ENCODE measurements at places on chromosomes 1 and 21. TPM values are rescaled to one million over a fixed set of nuclear protein-coding genes. Genes with fewer than 3 reads are reported as not detected.

GRCh38 chr21:31282095-31282709 lies 61.9 kb downstream of the TIAM1 start:
- no peak overlapping the region for H3K4me3 ChIP-seq
- H3K27me3 ChIP-seq = no peaks in the 10 kb centered on the region
- peaks cover 11% of the 10 kb centered on the region for H3K4me1 ChIP-seq
- peak overlapping the region; percentile 80 for H3K27ac ChIP-seq

GRCh38 chr1:37994886-37995566 lies 5.2 kb upstream of the SF3A3 start:
- H3K27ac ChIP-seq = peak overlapping the region; percentile 51
- H3K27me3 ChIP-seq = no peaks in the 10 kb centered on the region
- H3K36me3 ChIP-seq = peaks cover 1% of the 10 kb centered on the region
- H3K4me1 ChIP-seq = peaks cover 20% of the 10 kb centered on the region
- DNase-seq = no peak

- peaks cover 19% of the 10 kb centered on the region for H3K4me1 ChIP-seq
- H3K27ac ChIP-seq = no peak overlapping the region
- no peaks in the 10 kb centered on the region for H3K27me3 ChIP-seq
- H3K4me3 ChIP-seq = no peak overlapping the region
- peaks cover 58% of the 10 kb centered on the region for H3K36me3 ChIP-seq
- no peak for DNase-seq
These were observed 108.7 kb downstream of the RGL1 start for GRCh38 chr1:183913567-183913993.

- H3K4me1 ChIP-seq = peaks cover 4% of the 10 kb centered on the region
- no peaks in the 10 kb centered on the region for H3K36me3 ChIP-seq
- H3K27me3 ChIP-seq = peaks cover 7% of the 10 kb centered on the region
These were observed 7.7 kb downstream of the TTLL10 start for GRCh38 chr1:1181129-1181937.

DNA sequence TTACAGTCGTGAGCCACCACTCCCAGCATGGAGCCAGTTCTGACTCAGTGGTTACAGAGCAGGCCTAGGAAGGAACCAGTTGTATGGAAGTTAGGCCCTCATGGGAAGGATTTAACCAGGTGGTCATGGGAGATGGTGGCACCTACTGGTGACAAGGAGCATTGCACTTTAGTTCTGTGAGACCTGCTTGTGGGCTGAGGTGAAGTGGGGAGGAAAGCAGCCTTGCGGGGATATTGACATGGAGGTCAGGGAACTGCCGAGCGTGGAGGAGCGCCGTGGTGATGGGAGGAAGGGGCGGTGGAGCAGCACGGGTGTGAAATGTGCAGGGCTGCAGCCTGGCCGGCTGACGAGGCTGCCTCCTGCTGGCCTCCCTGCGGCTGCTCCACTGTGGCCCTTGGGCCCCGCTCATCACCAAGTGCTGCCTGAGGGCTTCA lies 100.4 kb downstream of the GALNT2 start:
- DNase-seq = no peak
- H3K27me3 ChIP-seq = no peaks in the 10 kb centered on the region
- H3K4me3 ChIP-seq = no peak overlapping the region
- no peak overlapping the region for H3K27ac ChIP-seq
- peaks cover 4% of the 10 kb centered on the region for H3K36me3 ChIP-seq

- peaks cover 12% of the 10 kb centered on the region for H3K36me3 ChIP-seq
- peak; percentile 75 for DNase-seq
- peak overlapping the region; percentile 73 for H3K27ac ChIP-seq
- H3K4me1 ChIP-seq = peaks cover 14% of the 10 kb centered on the region
- H3K27me3 ChIP-seq = no peaks in the 10 kb centered on the region
- peak overlapping the region; percentile 18 for H3K4me3 ChIP-seq
These were observed 31.0 kb downstream of the SLC45A1 start for GRCh38 chr1:8348777-8349472.

- peaks cover 14% of the 10 kb centered on the region for H3K36me3 ChIP-seq
- H3K4me3 ChIP-seq = no peak overlapping the region
- H3K27ac ChIP-seq = no peak overlapping the region
- H3K27me3 ChIP-seq = no peaks in the 10 kb centered on the region
- H3K4me1 ChIP-seq = peaks cover 11% of the 10 kb centered on the region
These were observed 29.7 kb downstream of the MRPL39 start for GRCh38 chr21:25577424-25578055.

DNA sequence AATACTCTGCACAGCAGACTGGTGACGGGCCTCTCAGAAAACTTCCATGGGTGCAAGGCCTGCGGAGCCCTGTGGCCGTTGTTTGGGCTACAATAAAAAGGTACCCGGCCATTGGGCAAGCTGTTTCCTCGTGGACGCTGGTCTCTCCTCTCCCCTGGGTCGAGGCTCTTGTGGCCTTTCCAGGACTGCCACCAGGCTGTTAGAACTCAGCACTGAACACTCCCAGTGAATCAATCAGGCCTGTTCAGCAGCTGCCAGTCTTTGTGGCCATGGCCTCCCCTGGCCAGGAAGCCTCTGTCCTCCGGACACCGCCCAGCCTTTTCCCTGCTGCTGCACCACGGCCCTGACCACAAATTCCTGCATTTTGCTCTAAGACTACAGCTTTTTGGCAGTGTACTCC lies 33.0 kb upstream of the ACTRT2 start:
- DNase-seq = peak; percentile 37
- H3K27me3 ChIP-seq = no peaks in the 10 kb centered on the region
- no peaks in the 10 kb centered on the region for H3K36me3 ChIP-seq
- peaks cover 8% of the 10 kb centered on the region for H3K4me1 ChIP-seq

DNA sequence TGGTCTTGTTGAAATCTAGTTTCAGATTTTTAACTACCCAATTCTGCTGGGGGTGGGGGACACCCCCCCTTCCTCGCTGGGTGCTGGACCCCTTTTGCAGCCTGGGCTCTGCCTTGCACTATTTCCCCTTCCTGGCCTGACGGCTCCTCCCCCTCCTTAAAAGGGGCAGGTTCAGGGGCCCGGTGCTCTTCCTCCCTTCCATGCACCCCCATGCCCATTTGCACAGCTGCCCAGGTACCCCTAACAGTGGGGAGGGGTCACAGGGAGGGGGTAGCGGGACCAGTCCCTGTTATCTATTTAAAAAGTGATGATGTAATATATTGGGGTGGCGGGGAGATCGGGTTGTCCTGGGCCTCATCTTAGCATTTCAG lies 15.3 kb downstream of the ZBTB7B start:
- peak overlapping the region; percentile 50 for H3K27ac ChIP-seq
- H3K36me3 ChIP-seq = no peaks in the 10 kb centered on the region
- H3K27me3 ChIP-seq = no peaks in the 10 kb centered on the region
- H3K4me1 ChIP-seq = peaks cover 27% of the 10 kb centered on the region

DNA sequence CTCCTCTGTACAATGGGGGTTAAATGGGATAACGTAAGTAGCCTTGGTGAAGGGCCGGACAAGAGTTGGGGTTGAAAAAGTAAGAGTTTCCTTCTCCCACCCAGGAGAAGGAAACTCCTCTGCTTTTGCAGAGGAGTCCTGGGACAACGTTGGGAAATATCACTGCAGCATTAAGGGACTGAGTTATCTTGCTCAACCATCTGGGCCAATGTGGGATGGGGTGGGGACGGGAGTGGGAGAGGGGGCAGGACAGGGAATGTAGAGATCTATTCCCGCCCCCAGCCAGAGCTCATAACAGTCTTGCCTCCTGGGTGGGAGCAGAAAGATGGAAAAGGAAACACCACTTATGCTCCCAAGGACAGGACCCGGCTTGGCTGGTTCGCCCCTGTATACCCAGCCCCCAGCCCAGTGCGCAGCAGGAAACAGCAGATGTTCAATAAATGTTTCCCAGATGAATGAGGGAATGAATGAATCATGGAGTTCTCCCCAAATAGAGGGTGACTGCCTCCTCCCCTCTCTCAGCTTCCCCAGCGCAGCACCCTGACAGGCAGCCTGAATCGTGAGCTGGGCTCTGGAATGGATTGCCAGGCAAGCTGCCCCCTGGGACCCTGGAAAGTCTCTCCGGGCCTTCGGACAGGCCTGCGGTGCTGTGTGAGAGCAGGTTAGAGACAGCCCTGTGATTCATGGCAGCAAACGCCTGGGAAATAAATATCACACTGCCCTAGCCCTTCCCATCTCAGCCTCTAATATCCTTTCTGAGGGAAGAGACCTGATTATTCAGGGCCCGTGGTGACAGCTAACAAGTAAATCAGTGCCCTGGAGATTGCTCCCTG lies 24.8 kb downstream of the FBXO2 start:
- H3K4me1 ChIP-seq = no peaks in the 10 kb centered on the region
- peaks cover 26% of the 10 kb centered on the region for H3K27me3 ChIP-seq
- H3K4me3 ChIP-seq = no peak overlapping the region
- no peak overlapping the region for H3K27ac ChIP-seq
- H3K36me3 ChIP-seq = no peaks in the 10 kb centered on the region
- no peak for DNase-seq

DNA sequence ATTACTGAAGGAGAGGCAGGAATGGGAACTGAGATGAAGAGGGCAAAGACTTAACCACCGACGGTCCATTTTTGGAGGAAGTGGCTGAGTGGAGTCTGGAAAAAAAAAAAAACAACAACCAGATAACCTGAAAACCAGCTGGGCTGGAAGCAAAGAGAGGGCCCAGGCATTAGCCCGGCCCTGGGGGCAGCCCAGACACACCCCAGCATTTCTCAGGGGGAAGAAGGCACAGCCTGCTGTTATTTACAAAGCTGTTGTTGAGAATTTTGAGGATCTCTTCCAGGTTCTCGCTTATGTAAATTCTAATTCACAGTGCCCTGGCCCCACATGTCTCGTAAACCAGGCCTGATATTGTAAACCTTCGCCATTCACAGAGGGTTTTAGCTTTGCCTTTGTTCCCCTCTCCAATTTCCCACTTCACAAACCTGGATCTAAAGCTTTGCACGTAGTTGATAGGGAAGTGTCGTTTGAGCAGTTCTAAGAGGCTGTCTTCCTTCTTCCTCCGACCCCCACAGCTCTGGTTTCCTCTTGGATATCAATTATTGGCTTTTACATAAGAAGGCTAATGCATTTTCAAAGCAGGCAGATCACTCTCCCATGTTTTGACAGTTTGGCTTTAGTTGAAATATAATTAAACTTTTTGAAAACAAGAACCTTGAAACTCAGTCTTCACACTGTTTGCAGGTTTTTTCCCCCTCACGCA lies 161.8 kb upstream of the IRF2BP2 start:
- H3K27me3 ChIP-seq = no peaks in the 10 kb centered on the region

SLAMF7 gene
- total RNA-seq = 0.48 TPM

KIF1B gene
- total RNA-seq = 50.3 TPM

ADAMTS4 gene
- total RNA-seq = 2.5 TPM

OR10K1 gene
- total RNA-seq = not detected

LCE2A gene
- total RNA-seq = not detected

TTLL7 gene
- total RNA-seq = 27.5 TPM

LCE2B gene
- not detected for total RNA-seq

GUCA2B gene
- total RNA-seq = 0.69 TPM

LIPI gene
- total RNA-seq = not detected

CA6 gene
- total RNA-seq = 0.24 TPM

Data from type B pancreatic cell (in vitro differentiated cells).